ENCODE measurements at places on chromosomes 12 and 14. TPM values are rescaled to one million over a fixed set of nuclear protein-coding genes. Genes with fewer than 3 reads are reported as not detected.

The IPO8 gene
- polyA plus RNA-seq = 22.2 TPM

- no peak for DNase-seq
Measured at GRCh38 chr14:52365071-52365470, 51.0 kb downstream of the PTGER2 start.

The DNAH10 gene
- 0.75 TPM for polyA plus RNA-seq

The DPF3 gene
- 2.3 TPM for polyA plus RNA-seq

- no peak for DNase-seq
Measured at GRCh38 chr12:115870510-115870909, 407.0 kb downstream of the MED13L start.
